ENCODE measurements at places on chromosomes 5 and 9. TPM values are rescaled to one million over a fixed set of nuclear protein-coding genes. Genes with fewer than 3 reads are reported as not detected.

CA9 gene
- not detected for polyA plus RNA-seq

SLC6A19 gene
- polyA plus RNA-seq, result not detected

PLPPR1 gene
- polyA plus RNA-seq, result 1.2 TPM

CYSRT1 gene
- polyA plus RNA-seq, result 0.26 TPM

TPPP gene
- 2.4 TPM for polyA plus RNA-seq

DOCK8 gene
- polyA plus RNA-seq, result not detected

ATOX1 gene
- polyA plus RNA-seq, result 419 TPM

B4GALT1 gene
- 1.4 TPM for polyA plus RNA-seq

CCDC183 gene
- not detected for polyA plus RNA-seq

GPSM1 gene
- polyA plus RNA-seq, result 1.1 TPM

ABLIM3 gene
- 4.1 TPM for polyA plus RNA-seq

ROR2 gene
- not detected for polyA plus RNA-seq

RASGEF1C gene
- polyA plus RNA-seq, result not detected

PRDM9 gene
- not detected for polyA plus RNA-seq

GNAQ gene
- polyA plus RNA-seq, result 312 TPM

UBE2R2 gene
- polyA plus RNA-seq, result 19.7 TPM

ZDHHC11 gene
- 3.3 TPM for polyA plus RNA-seq

PHF24 gene
- polyA plus RNA-seq, result 10.5 TPM

TMEM167A gene
- polyA plus RNA-seq, result 1,295 TPM

NEURL1B gene
- not detected for polyA plus RNA-seq

FYB1 gene
- polyA plus RNA-seq, result 0.87 TPM

TRAF1 gene
- polyA plus RNA-seq, result not detected

SPATA31E1 gene
- polyA plus RNA-seq, result not detected

CSF2 gene
- polyA plus RNA-seq, result not detected

ZNF354C gene
- 2.7 TPM for polyA plus RNA-seq

SLC36A2 gene
- polyA plus RNA-seq, result not detected

SLIT3 gene
- polyA plus RNA-seq, result 11.9 TPM

VCAN gene
- 21.5 TPM for polyA plus RNA-seq

GFI1B gene
- polyA plus RNA-seq, result not detected

PCDHB3 gene
- polyA plus RNA-seq, result 3.7 TPM

ERCC6L2 gene
- polyA plus RNA-seq, result 41.4 TPM

AGXT2 gene
- polyA plus RNA-seq, result not detected

PCDHA1 gene
- polyA plus RNA-seq, result 5.3 TPM

GRXCR2 gene
- polyA plus RNA-seq, result not detected

NPR3 gene
- polyA plus RNA-seq, result not detected

PLAC8L1 gene
- not detected for polyA plus RNA-seq

Data from Purkinje cell (primary cell).